ENCODE measurements at places on chromosomes 5 and 9.

GRCh38 chr9:117672369-117672768 lies 31.8 kb upstream of the TLR4 start:
- no peak for DNase-seq

DNA sequence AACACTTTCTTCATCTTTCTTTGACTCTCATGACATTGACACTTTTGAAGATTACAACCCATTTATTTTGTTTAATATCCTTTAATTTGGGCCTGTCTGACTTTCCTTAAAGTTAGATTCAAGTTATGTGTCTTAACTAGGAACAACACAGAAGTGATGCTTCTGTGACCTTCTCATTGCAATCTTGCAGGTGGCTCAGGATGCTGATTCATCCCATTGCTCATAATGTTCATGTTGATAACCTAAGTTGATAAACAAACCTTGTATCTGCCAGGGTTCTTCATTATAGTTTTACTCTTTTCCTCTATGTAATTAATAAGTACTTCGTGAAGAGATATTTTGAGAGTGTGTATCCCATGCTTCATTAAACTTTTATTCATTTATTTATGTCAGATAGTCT lies 107.2 kb upstream of the SHB start:
- DNase-seq, result no peak

DNA sequence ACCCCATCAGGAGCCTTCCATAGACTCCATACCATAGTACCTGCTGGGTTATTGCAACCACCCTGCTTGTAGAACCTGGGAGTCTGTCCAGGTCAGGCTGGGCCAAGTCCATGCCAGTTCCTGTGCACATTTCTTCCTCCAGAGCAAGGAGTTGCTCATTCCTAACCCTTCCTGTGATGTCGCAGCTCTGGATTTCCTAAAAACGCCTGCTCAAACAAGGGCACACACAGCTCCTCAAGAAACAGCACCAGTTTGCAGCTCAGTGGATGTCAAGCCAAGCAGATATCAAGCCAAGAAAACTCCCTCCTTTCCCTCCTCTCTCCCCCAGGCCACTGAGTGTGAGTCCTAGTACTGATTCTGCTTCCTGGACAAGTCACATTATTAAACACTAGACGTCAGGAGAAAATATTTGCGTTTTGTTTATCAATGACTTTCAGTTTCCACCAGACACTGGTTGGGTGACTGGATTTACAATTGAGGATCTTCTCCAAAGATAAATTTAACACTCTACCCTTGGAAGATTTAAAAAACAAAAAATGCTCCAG lies 59.6 kb downstream of the SLC1A1 start:
- no peak for DNase-seq

DNA sequence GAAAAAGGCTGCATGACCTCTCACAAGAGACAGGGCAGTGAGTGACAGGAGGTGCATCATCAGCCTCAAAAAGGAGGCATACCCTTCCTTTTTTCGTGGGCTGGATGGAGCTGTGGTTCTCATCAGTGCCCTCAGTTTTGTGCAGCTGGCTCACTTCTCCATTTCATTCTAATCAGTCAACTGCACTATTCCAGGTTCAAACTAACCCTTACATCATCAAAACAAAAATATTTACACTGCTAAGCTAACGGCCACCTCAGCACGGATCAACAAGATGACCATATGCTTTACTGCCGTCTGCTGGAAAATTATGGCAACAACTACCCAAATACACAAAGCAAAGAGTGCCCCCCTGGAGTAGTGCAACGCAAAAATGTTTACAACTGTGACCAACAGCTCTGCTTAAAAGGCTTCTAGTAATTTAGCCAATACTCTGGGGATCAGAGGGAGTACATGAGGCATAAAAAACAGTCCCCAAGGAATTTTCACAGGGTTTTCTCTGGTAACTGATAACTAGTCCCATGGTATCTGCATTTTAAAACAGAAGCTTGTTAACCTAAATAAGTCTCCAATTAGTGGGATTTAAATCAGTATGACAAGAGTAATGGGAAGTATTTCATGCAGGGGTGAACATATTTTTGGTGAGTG lies 10.8 kb downstream of the KCNV2 start:
- no peak for DNase-seq

DNA sequence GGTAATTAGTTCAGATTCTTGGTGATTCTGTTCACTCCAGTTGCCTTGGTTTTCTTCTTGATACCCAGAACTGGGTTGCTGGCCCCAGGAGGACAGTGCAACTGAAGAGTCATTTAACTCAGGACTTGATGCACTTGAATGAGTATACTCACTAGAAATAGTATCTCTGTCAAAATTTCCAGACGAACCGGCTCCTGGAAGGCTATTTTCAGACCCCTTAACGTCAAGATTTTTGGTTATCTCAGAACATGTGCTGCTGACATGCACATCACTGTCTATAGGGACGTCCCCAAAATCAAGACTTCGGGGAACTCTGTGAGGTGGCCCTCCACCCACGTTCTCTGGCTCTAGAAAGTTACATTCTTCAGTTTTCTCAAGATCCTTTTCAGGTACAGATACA lies 56.7 kb upstream of the PCA3 start:
- no peak for DNase-seq

DNA sequence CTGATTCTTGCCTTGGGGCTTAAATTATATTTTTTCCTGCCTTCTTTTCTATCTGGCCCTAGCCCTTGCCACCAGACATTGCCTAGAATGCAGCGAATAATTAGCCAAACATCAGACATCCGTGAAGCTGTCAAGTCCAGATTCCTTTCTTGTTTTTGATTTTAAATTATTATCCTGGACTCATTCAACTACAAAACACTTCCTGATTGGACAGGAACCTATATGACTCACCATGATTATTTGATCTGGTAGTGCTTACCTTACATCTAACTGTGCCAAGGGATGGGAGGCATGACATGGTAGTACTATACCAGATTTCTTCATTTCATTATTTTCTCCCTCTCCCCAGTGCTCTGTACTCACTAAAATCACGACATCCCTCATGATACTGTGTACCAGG lies 829.6 kb downstream of the TLR4 start:
- no peak for DNase-seq

DNA sequence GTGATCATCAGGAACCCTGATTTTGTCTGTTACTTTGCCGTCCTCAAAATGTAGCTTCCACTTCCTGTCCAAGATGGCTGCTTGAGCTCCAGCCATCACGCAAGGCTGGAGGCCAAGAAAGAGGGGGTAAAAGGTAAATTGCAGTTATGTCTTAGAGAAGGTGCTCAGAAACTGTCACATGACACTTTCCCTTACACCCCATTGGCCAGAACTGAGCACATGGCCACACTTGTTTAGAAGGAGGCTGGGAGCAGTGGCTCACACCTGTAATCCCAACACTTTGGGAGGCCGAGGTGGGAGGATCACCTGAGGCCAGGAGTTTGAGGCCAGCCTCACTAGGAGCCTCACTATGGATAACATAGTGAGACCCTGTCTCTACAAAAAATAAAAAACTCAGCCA lies 140.9 kb downstream of the RGS3 start:
- no peak for DNase-seq

DNA sequence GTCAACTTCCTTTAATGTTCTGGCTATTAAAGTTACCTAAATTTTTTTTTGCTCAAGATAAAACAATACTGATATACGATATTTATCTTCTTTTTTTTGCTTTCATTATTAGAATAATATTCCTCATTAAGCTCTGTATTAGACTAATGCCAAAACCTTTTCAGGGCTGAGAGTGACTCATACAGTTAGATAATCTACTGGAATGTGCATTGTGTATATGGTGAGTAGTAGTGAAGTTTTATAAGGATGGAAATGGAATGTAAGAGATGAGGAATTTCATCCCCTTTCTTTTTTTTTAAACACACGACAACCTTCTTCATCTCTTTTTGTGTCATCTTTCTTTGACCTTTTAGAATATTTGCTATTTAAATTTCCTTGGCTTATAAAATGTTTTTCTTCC lies 268.6 kb downstream of the ISL1 start:
- no peak for DNase-seq

DNA sequence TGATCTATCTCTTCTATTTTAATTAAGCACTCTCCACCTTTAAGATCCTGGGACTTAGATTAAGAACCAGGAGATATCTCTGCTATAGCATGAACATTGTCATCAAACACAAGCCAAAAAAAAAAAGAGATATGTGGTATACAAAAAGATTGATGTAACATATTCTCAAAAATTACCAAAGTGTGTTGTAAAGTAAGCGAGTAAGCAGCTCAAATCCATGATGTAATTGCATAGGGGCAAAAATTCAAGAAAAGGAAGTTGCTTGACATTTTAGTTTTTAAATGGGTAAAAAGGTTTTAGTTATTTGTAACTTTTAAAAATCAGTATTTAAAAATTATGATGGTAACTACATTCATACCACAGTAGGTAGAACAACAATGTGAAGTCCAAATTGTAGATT lies 40.7 kb downstream of the CNTRL start:
- DNase-seq, result no peak

DNA sequence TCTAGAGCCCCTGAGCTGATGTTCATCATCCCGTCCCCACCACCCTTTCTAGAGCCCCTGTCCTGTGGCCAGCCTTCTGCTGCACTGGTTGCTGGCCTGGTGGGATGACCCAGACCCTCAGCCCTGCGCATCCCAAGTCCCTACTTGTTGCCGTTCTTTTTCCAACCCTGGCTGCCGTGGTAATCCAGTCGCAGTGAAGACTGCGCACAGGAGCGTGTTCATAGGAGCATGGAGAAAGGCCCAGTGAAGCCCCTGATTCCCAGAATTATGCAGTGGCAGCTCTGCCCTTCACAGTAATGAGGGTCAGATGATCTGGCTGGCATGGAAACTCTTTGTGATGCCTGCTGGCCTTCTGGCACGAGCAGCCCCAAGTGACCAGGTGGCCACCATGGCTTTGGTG lies 183.3 kb downstream of the CACNA1B start:
- DNase-seq, result no peak

- no peak for DNase-seq
Observed at GRCh38 chr5:56269216-56269927, 36.2 kb upstream of the ANKRD55 start.

All from activated CD4-positive, alpha-beta T cell treated with anti-CD3 and anti-CD28 coated beads, Interleukin-2, amount 50 U/mL, for 4 hours (primary cell).